Urinary bladder (tissue), 4 donors: ENCODE measurements at places on chromosomes 13 and 19.

GRCh38 chr13:103187721-103188156, 121.5 kb upstream of the SLC10A2 start:
- DNase-seq, result no peak

GRCh38 chr13:75402787-75403186, 79.2 kb downstream of the TBC1D4 start:
- DNase-seq, result no peak

DNA sequence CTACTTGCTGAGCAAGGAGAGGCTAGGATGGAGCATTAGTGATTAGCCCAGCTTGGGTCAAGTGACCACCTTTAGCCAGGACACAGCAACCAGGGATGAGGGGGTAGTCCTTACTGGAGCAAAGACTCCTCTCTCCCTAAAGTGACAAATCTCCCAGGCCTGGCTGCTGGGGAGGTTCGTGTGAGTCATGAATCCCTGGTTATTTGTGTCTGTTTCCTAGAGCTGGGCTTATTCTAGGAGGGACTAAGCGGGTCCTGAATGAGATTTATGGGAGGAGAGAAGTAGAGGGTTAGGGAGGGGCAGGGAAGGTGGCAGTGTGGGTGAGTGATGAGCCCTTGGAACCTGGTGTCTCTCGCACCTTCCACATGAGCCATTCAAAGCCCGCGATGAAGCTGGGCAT, 487.3 kb downstream of the TSHZ3 start:
- DNase-seq, result no peak

DNA sequence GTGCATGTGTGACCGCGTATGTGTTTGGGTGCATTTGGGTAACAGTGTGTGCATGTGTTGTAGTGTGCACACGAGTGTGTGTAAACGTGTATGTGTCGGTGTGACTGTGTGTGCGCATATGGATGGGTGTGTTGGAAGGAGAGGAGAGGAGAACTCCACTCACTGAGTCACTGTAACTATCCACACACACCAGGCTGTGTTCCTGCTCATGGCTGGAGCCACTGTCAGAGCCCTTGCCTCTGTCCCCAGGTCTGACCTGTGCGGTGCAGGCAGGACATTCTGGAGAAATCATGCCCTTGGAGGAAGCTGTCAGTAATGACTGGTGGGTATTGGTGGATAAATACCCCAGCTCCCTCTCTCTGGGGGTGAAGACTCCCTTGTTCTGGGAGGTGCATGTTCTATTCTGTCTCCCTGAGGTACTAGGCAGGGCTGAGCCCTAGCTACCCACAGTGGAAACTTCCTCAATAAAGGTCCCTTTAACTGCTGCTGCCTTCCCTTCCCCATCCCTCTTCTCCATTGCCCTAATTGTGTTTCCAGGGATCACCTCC, 48.4 kb downstream of the CYP4F22 start:
- DNase-seq, result no peak

- no peak for DNase-seq
These were observed 4.8 kb downstream of the ATP4A start for GRCh38 chr19:35558400-35559280.

DNA sequence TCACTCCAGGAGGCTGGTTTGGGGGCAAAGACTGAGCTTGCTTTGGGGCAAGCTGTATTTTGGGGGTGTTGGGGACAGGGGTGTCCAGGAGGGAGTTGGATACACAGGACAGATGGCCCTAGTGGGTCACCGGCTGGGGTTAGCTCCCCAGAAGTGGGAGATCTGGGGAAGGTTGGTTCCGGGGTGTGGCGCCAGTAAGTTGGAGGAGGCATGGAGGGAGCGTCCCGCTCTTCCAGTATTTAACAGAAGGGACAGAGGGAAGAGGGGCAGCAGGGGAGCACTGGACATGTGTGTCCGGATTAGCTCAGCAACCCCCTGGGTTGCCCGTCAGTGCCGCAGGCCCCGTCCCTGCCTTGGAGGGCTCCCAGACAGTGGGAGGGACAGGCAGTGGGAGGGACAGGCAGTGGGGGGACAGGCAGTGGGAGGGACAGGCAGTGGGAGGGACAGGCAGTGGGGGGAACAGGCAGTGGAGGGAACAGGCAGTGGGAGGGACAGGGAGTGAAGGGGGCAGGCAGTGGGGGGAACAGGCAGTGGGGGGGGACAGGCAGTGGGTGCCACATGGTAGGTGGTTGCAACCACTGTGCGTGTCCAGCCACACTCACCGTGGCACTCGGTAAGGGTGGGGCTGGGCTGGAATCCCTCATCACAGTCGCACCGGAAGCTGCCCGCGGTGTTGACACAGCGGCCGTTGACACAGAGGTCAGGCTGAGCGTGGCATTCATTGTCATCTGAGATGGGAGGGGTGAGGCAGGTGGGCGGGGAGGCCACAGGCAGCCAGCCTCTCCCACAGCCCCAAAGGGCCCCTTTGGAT, 33.2 kb downstream of the CCL25 start:
- no peak for DNase-seq

GRCh38 chr13:61777899-61778298, 362.2 kb upstream of the PCDH20 start:
- DNase-seq, result no peak
